Astrocyte of the spinal cord (primary cell): ENCODE measurements at places on chromosomes 3 and 15.
A peak's percentile ranks its signal among the peaks of the same experiment; 100 is the strongest.

DNA sequence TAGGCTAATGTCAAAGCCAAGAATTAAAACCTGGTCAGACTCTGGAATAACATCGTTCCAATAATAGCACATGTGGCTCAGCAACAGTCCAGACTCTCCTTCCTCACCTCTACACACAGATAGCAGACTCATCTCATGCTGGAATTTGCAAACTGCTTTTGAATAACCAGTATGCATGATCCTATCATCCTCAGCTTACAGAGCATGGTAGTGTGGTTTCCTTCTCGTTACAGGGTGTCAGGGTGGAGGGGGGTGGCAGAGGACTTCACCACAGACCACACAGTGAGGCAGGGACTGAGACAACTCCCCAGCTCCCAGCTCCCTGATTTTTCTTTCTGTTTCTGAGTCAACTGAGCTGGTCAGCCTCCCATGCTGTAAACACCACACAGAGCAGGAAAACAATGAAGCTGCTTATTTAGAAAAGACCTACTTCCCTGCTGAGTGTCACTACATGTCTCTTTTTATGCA, 101.6 kb downstream of the RPL22L1 start:
- DNase-seq: peak; percentile 80

DNA sequence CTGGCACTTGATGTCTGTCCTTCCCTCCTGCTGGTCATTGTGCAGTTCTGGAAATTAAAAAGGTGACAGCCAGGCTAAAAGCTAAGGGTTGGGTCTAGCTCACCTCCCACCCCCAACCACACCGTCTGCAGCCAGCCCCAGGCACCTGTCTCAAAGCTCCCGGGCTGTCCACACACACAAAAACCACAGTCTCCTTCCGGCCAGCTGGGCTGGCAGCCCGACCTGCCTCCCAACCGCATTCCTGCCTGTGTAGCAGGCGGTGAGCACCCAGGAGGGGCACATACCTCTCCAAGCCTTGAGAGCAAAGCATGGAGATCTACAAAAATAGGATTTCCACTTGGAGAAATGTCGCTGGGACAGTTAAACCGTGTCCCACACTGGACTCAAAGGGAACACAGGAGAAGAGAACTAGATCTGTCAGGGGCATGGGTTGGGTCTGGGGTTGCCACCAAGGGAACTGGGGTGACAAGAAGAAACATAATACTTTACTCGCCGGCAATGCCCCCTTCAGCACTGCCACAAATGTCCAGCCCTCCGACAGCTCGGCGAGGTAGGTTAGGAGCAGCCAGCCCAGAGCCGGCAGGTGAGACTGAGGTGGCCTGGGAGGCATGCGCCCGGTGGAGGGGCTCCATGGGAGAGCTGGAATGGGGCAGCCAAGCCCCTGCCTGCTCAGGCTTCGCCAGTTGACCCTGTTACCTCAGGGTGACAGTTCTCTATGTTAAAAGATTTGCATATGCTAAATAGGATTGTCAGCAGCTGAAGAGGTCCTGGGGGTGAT, 52.2 kb downstream of the EXOG start:
- DNase-seq: peak; percentile 14

DNA sequence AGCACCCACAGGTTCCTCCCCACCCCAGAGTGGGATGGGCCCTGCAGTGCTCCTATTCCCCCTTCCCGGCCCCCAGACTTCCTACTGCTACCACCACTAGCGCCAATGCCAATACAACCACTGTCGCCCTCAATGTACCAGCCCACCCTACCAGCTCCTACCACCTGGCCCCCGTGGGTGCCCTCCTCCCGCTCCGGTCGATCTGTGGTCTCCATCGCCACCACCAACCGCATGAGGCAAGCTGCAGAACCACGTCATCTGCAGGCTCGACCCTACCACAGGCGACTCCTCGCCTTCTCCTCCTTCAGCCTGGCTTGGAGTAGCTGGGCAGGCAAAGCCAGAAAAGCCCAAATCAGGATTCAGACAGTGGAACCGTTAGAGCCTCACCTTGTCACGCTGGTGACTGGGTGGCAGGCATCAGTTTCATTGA, 179.3 kb downstream of the POTEB3 start:
- DNase-seq: peak; percentile 1

DNA sequence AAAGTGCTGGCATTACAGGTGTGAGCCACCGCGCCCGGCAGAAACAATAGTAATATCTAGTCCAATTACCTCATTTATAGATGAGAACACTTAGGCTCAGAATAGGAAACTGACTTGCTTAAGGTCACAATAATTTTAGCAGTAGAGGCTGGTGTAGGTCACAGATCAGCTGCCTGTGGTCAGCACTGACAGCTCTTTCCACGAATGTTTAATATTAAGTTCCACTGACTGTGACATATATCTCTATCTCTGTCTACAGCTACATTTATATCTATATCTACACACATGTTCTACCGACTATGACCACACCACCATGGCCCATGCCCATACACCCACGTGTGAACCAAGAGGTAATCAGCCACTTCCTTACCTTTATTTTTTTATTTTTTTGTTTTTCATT, 40.2 kb upstream of the DLG1 start:
- no peak for DNase-seq

- no peak for DNase-seq
Observed at GRCh38 chr3:45106874-45107273, 39.3 kb downstream of the CDCP1 start.

DNA sequence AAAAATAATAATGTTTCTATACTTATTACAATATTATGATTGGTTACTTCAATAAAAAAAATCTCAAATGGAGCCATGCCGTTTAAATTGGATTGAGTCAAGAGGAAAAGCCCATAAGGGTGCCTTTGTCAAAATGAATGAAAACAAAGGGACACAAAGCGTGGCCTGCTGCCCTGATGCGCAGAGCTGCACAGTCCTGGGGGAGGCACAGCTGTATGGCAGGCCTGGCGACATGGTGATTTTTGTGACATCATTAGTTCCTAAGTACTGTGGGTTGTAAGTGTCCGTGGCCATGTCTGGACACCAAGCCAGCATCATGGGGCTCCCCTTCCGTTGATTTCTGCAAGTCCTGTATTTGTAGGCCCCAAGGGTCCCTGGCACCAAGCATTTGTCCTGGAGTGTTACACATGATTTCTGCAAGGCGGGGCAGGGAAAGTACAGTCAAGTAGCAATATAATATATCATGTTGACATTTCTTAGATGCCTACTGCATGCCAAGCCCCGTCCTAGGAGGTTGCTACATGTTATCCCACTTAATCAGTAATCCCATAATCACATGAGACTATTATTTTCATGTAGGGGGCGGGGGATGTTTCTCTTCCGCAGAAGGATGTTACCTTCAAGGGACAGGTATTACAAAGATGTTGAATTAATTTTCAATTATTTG, 59.7 kb downstream of the GHSR start:
- no peak for DNase-seq

DNA sequence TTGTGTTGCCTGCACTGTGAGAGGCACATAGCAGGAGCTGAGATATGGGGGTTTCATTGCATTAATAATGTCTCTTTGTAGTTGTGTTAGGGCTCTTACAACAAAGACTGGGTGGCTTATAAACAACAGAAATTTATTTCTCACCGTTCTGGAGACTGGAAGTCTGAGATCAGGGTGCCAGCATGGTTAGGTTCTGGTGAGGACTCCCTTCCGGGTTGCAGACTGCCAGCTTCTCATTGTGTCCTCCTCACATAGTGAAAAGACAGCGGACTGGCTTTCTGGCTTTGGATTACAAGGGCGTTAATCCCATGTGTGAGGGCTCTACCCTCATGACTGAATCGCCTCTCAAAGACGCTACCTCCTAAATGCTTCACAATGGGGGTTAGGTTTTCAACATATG, 20.6 kb downstream of the TMEM108 start:
- no peak for DNase-seq

GRCh38 chr15:48433226-48433886, 102.1 kb downstream of the DUT start:
- peak; percentile 39 for DNase-seq

GRCh38 chr3:184154885-184155643, at the start of gene DVL3:
DVL3 (plus strand) TSS chr3:184155377; CDS start chr3:184155636, 259 bp downstream.
- DNase-seq: peak; percentile 64

GRCh38 chr3:63584681-63585080, 67.8 kb upstream of the SNTN start:
- DNase-seq: no peak

GRCh38 chr15:75861750-75862402, 18.6 kb downstream of the UBE2Q2 start:
- DNase-seq: no peak

GRCh38 chr3:128098234-128098633, 25.4 kb downstream of the RUVBL1 start:
- DNase-seq: no peak

- DNase-seq: no peak
Observed at GRCh38 chr3:69214241-69214640, 91.8 kb upstream of the LMOD3 start.

- DNase-seq: peak; percentile 70
Observed at GRCh38 chr3:190424478-190425439, 24.9 kb downstream of the TMEM207 start.

DNA sequence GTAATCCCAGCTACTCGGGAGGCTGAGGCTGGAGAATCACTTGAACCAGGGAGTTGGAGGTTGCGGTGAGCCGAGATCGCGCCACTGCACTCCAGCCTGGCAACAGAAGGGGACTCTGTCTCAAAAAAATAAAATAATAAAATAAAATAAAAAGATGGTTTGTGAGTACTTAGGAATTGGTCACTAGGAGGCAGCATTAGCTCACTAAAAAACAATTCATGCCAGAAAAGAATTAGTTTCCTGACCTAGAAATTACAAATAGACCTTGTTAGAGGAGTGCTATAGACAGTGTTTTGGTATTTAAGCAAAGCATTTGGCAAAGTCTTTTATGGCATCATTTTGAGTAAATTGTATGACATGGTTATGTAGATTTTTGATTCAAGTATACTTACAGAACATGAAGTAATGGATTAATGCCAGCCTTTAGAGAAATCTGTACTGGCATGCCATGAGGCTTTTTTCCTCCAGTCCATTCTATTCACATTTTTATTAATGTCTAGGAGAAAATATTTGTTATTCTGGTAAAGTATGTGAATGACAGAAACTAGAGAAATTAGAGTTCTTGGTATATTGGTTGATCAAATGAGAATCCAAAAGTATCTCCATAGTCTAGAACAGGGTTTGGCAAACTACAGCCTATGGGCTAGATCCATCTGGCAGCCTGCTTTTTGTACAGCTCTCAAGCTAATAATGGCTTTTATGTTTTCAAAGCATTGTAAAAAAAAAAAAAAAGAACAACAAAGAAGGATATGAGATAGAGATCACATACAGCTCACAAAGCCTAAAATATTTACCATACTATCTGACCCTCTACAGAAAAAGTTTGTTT, 81.6 kb downstream of the LRRC49 start:
- DNase-seq: peak; percentile 73

DNA sequence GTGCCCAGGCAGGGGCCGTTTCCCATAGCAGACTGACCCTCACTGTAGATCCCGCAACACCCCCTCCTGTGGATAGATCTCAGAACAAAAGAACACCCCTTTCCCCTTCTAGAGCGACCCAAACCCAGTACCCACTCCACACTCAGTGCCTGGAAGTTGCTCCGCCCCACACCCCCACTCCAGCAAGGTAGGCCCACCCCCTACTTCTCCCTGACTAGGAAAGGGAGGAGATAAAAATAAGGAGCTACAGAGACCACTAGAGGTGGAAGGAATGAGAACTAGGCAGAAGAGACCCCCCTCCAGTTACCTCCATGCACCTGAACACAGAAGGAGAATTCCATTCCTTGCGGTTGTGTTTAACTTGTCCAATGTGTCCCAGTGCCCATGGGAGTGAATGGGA, 30.2 kb upstream of the PARL start:
- no peak for DNase-seq

GRCh38 chr15:59180945-59181600, 25.6 kb upstream of the LDHAL6B start:
- no peak for DNase-seq

DNA sequence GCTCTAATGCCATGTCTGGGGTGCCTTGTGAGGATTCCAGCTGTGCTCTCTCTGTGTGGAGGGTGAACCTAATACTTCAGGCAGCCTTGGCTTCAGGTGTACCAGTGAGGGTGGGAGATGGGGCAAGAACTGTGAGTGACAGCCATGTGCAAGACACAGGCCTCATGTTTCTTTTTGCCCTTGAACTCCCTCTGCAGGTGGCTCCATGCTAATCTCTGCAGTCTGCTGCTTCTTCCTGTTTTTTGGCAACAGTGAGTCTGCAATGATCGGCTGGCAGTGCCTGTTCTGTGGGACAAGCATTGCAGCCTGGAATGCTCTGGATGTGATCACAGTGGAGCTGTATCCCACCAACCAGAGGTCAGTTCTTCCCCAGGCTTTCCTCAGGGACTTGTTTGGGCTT, 189.3 kb downstream of the SV2B start:
- no peak for DNase-seq

DNA sequence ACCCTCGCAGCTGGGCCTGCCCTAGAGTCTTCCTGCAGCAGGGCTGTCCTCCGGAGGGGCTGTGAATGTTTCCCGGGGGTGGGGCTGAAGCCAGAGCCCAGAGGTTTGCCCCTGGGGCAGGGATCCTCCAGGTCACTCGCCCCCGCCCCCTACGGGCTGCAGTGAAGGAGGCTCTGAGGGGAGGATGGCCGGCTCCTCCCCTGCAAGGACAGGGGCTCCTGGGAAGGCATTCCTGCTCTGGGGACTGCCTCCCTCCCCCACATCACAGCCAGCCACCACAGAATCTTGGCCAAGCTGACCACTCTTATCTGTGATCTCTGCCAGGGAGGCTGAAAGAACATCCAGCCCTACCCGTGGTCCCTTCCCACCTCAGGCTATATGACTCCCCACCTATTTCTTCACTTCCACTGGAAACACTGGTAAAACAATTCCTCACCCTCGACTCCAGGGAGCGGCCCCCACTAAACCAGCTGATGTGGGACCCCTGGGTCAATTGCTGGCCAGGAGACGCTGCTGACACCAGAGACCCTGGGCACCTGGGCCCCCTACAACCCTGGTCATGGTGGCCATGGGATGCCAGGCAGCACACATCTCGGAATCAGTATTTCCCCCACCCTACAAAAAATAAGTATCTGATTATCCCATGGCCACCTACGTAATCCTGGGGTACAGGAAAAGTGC, 66.0 kb downstream of the HMCES start:
- no peak for DNase-seq

- DNase-seq: no peak
Observed at GRCh38 chr15:78365917-78366316, 25.8 kb downstream of the CRABP1 start.

DNA sequence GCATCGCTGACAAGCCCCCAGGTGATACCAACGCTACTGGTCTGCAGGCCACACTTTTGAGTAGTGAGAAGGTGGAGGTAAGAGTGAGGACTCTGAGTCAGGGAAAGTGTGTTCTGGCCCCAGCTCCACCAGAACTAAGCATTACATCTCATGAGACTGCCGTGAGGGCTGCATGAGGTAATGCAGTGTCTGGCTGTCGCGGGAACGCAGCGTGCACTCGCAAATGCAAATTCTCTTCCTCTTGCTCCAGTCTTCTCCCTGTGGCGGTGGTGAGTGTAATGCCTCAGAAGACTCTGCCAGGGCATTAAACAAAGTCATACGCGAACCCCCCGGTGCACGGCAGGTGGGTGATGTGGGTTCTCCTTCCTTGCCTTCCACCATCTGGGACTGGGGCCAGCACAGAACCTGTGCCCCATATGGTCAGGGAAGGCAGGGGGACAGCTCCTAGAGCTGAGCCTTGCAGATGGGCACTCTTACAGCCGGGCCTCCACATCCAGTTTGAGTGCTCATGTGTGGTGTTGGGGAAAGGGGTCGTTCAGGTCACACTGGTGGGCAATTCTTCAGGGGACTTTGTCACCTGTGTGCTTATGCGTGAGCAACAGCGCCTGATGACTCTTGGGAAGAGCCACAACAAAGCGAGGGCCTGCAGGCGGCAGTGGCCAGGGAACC, 175.8 kb downstream of the XXYLT1 start:
- DNase-seq: no peak
